ENCODE measurements at places on chromosomes 13 and 19.

- no peak for DNase-seq
These were observed 445.4 kb downstream of the DCT start for GRCh38 chr13:94033830-94034642.

GRCh38 chr13:80888390-80888789 is 547.5 kb upstream of the SPRY2 start:
- DNase-seq, result no peak

DNA sequence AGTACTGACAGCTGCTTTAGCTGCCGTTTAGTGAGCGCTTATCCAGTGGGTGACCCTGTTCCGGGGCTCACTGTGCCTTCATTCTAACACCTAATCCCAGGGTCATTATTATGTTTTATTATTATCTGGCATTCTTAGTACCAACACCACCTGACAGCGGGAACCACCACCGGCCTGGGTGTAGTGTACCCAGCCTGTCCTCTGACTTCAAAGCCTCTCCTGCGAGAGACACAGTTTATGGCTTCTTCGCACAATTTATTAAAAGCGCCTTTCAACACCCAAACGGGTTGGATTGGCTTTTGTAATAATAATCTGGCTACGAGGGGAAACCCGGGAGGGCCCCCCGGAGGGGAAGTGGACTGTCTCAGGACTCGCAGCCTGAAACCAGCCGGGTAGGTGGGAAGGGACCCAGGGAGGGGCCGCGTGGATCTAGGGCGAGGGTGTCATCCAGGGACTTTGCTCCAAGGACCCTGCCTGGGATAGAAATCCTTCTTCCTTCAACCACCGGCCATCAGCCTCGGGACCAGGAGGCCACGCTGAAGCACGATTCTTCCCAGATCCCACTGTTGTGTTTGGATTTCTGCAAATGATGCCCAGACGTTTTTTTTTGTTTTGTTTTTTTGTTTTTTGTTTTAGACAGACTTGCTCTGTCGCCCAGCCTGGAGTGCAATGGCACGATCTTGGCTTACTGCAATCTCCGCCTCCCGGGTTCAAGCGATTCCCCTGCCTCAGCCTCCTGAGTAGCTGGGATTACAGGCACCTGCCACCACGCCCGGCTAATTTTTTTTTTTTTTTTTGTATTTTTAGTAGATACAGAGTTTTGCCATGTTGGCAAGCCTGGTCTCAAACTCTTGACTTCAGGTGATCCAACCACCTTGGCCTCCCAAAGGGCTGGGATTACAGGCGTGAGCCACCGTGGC is 1.6 kb upstream of the ZBTB7A start:
- DNase-seq, result no peak

DNA sequence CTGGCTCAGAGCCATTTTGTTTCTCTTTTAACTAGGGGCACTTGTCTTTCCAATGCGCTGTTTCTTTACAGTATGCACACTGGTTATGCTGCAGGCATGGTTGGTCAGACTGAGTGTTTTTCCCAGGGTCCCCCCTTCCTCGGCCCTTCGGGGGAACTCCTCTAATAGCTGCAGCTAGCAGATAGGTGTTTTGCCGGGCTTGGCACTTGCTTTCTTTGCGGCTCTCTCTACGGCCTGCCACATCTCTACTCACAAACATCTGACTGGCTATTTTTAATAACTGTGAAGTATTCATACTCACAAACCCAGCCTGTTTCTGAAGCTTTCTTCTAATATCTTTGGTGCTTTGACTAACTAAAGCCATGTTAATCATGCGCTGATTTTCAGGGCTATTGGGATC is 89.4 kb downstream of the SLC25A15 start:
- no peak for DNase-seq

DNA sequence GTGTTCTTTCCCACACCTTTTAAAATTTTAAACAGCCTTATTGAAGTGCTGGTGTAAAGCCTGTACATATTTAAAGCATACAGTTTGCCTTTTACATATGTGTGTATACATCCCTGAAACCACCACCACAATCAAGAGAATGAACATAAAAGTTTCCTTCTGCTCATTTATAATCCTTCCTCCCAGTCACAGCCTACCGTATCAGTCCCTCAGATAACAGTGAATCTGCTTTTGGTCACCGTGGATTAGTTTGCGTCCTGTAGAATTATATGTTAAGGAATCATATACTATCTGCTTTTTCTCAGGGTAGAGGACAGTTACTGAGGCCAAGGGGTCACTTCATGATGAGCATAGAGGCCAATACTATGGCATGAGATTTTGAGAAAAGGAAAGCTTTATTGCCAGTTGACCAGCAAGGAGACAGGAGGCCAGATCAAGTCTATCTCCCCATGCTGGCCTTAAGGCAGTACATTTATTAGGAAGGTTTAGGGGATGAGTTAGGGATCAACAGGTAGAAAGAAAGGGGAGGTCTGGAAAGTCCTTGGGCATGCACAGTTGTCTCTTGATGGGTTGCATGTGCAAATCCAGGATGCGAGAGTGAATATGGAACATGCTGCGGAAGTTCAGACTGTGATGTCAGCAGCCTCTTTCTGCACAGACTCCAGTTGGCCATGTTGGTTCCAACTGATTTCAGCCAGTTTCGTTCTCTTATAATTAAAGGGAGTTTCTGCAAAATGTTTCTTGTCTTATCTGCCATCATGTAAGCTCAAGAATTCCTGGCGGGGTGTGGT is 36.3 kb upstream of the LSM14A start:
- no peak for DNase-seq

DNA sequence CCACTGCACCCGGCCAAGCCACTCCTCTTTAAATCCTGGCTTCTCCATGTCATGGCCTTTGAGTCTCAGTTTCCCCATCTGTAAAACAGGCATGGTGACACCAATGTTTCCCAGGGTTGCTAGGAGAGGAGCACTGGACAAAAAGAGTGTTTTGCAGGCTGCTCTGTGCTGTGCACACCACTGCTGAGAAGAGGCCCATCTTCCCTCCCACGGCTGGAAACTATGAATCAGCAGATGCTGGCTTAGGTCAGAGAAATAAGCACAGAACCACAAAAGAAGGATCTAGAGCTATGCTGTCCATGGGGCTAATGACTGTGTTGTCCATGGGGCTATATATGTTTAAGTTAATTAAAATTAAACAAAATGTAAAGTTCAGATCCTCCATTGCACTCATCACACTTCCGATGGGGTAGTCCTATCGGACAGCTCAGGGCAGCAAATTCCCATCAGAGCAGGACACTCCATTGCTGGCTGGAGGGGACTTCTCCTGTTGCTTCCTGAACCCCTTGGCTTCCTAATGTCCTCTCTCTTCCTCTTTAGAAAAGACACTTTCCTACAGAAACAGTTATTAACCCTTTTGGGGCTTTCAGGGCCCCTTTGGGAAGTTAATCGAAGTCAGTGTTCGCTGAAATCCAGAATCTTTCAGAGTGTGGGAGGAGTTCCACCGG is 37.1 kb downstream of the TSHZ3 start:
- no peak for DNase-seq

DNA sequence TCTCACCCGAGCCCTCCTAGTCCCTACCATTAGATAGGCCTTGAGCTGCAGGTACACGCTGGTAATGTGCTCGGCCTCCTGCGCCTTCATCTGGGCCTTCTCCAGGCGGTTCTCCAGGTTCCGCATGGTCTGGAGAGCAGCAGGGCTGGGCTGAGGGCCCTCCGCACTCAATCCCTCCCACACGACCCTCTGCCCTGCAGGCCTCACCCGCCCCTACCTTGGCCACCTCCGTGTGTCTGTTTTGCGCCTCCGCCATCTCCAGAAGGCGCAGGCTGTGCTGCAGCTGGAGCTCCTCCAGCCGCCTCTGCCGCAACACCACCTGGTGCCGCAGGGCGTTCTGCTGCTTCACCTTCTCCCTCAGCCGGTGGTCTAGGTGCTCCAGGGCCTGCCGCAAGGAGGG is 7.5 kb upstream of the RGL3 start:
- DNase-seq, result no peak

DNA sequence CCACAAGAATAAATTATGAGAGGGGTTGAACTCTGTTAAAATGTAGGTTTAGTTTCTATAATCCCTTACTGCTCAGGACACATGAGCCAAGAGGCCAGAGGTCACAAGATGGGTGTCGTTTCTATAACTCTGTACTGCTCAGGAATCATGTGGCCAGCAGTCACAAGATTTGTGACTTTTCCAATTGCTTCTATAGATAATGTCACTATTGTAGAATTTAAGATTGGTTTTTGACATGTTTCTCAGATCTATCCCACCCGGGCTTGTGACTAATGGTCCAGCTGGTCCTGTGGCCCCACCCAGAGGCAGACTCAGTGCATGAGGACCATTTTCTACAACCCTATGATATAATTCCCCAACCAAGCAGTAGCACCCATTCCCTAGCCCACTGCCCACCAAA is 662.0 kb upstream of the KLF12 start:
- DNase-seq, result no peak

DNA sequence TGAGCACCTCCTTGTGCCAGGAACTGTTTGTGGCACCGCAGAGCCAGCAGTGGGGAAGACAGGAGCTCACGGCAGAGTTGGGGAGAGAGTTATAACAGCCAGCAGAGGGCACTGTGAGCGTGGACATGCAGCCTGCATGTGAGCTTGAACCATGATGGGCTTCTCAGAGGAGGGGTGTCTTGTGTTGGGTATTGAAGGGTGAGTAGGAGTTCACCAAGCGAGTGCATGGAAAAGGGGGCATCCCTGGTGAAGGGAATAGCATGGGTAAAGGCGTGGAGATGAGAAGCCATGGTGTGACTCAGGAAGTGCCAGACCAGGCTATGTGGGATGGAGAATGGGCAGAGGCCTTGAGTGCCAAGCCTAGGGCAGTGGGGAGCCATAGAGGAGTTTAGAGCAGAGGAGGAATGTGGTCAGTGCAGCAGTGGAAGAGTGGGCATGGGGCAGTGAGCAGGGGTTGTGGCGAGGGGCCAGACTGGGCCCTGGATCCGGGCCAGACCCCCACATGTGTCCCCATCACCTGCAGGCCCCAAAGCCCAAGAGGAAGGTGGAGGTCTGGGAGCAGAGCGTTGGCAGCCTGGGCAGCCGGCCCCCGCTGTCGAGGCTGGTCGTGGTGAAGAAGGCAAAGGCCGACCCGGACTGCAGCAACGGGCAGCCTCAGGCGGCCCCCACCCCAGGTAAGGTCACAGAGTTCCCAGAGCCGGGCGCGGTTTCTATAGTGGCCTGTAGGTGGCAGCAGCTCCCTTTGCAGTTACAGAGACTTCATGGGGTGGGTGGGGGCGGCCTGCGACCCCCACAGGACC is 11.8 kb upstream of the SHD start:
- no peak for DNase-seq

- no peak for DNase-seq
These were observed 18.9 kb upstream of the KCTD15 start for GRCh38 chr19:33777753-33778088.

Data from NCI-H1436 treated with DMSO at 0.1 percent for 48 hours (cell line).